ENCODE measurements at places on chromosomes 12 and 14. TPM values are rescaled to one million over a fixed set of nuclear protein-coding genes. Genes with fewer than 3 reads are reported as not detected.

Gene SERPINA4
- not detected for total RNA-seq

Gene TAS2R42
- total RNA-seq: not detected

Gene KRT72
- total RNA-seq: not detected

Gene GDF11
- total RNA-seq: 1.3 TPM

Gene PPP1R36
- 0.38 TPM for total RNA-seq

Gene DEPDC4
- 0.13 TPM for total RNA-seq

Gene MIS18BP1
- total RNA-seq: 30.2 TPM

Gene KLRB1
- total RNA-seq: not detected

Gene ZNF605
- total RNA-seq: 3.8 TPM

Gene PLA2G1B
- total RNA-seq: not detected

Gene ZFHX2
- total RNA-seq: 0.13 TPM

Gene ITPK1
- total RNA-seq: 9.6 TPM

Gene SLC39A2
- not detected for total RNA-seq

Gene CMA1
- total RNA-seq: not detected

Gene BCL11B
- under 0.01 TPM for total RNA-seq

Gene ACSM4
- total RNA-seq: not detected

Gene ESRRB
- total RNA-seq: not detected

Gene SCFD1
- total RNA-seq: 42.2 TPM

Gene RDH12
- total RNA-seq: not detected

Gene VPS37B
- 10.5 TPM for total RNA-seq

Gene KRT71
- total RNA-seq: not detected

Gene ADAM21
- 0.26 TPM for total RNA-seq

Gene TMEM119
- not detected for total RNA-seq

Gene GLIPR1
- 1.3 TPM for total RNA-seq

Gene MUCL1
- total RNA-seq: not detected

Gene TAS2R10
- 0.13 TPM for total RNA-seq

Gene TRIM9
- total RNA-seq: not detected

Gene SOX5
- total RNA-seq: under 0.01 TPM

Gene ABHD12B
- total RNA-seq: not detected

Gene OTOGL
- 0.26 TPM for total RNA-seq

Gene CLMN
- total RNA-seq: 0.63 TPM

Gene PRIMA1
- not detected for total RNA-seq

Gene LHX5
- not detected for total RNA-seq

Gene B4GALNT1
- 0.13 TPM for total RNA-seq

Gene IFI27
- 54.5 TPM for total RNA-seq

Gene CBLN3
- 0.13 TPM for total RNA-seq

Gene TOMM20L
- not detected for total RNA-seq

Gene KCNA5
- total RNA-seq: not detected

Gene TGFB3
- 2.1 TPM for total RNA-seq

Gene PRR13
- 15.8 TPM for total RNA-seq

Gene UBE3B
- total RNA-seq: 23.0 TPM

Gene MYH6
- total RNA-seq: not detected

Gene CCDC196
- not detected for total RNA-seq

Gene DEGS2
- total RNA-seq: 0.26 TPM

Gene WNT1
- not detected for total RNA-seq

Gene TAS2R31
- total RNA-seq: 2.3 TPM

Gene NFE2
- not detected for total RNA-seq

Gene TTC6
- total RNA-seq: 0.13 TPM

Gene KCNMB4
- 0.39 TPM for total RNA-seq

Gene ATL1
- total RNA-seq: 0.90 TPM

Gene MGAT2
- total RNA-seq: 59.5 TPM

Data from dermis microvascular lymphatic vessel endothelial cell (primary cell).